ENCODE measurements at places on chromosomes 7 and 10.

DNA sequence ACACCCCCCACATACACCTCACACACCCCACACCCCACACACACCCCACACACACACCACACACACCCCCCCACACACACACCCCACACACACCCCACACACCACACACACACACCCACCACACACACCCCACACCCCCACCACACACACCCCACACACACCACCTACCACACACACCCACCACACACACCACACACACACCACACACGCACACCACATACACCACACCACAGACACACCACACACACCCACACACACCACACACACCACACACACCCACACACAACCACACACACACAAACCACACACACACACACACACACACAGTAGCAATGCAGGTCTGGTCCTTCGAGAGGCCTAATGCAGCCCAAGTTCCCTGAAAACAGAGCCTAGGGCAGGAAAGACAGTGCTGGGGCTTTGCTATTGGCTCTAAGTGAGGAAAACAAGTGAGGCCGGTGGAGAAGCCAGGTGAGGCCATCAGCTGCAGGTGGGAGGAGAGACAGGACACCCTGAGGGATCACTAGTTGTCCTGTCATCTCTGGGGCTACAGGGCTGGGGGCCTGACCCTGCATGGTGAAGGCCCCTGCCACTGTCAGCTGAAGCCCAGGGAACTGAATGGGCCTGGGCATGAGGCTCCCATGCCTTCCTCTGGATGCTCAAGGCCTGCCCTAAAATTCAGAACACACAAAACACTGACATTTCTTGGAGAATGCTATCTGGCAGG is 92.6 kb downstream of the CYTH3 start:
- no peak for DNase-seq

GRCh38 chr10:61793760-61794703 is 107.5 kb upstream of the ARID5B start:
- no peak for DNase-seq

DNA sequence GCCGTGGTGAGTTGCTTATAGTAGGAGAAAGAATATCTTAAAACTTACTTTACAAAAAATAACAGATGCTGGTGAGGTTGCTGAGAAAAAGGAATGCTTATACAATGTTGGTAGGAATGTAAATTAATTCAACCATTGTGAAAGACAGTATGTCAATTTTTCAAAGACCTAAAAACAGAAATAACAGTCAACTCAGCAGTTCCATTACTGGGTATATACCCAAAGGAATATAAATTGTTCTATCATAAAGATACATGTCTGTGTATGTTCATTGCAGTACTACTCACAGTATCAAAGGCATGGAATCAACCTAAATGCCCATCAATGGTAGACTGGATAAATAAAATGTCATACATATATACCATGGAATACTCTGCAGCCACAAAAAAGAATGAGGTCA is 420.4 kb downstream of the AUTS2 start:
- DNase-seq = no peak

- peak; percentile 34 for DNase-seq
Measured at GRCh38 chr10:88934900-88935672, 17.5 kb downstream of the ACTA2 start.

DNA sequence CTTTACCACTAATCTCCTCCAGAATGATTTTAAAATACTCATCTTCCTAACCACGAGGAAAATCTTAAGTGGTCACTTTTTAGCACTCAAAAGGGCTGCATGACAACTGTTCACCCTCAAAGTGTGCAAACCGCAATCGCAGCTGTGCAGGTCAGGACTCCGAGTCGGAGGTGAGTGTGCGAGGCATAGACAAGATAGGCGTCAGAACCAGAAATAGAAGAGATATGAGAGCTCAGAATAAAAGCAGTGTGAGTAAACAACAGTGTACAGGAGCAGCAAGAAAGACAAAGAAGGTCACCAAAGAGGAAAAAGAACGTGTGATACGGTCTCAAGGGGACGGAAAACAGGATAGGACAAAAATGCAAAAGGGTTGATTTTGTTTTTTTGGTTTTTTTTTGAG is 17.5 kb upstream of the ENO4 start:
- DNase-seq = no peak

- DNase-seq = no peak
Measured at GRCh38 chr7:47236480-47237129, 345.3 kb downstream of the TNS3 start.

GRCh38 chr10:13238271-13239077 is 4.3 kb upstream of the UCMA start:
- DNase-seq = no peak

GRCh38 chr10:96645191-96645721 is 58.4 kb upstream of the TM9SF3 start:
- DNase-seq = no peak

- no peak for DNase-seq
Measured at GRCh38 chr10:70458329-70459060, 17.0 kb upstream of the NODAL start.

GRCh38 chr7:6022707-6023106 is 8.5 kb upstream of the ANKRD61 start:
- DNase-seq = no peak

DNA sequence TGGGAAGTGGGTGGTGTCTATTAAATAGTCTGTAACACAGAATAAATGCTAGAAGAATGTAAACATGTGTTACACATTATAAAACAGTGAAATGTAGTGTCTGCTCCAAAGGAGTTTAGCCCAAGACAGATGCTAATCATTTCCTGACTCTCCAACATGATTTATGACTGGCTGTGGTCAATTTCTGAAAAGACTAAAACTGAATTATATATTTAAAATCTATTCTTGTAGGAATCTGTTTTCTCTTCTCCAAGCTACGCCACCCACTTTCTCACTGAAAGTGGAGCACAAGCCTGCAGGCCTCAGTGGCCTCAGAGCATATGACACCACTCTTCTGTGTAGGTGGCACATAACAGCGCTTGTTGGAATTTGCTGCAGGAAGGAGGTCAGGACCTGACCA is 44.4 kb downstream of the CTTNBP2 start:
- no peak for DNase-seq
